ENCODE measurements at places on chromosomes 16 and 17. TPM values are rescaled to one million over a fixed set of nuclear protein-coding genes. Genes with fewer than 3 reads are reported as not detected.

Gene MAPT
- 37.7 TPM for total RNA-seq

Gene MPP2
- total RNA-seq = 17.1 TPM

Gene SUPT4H1
- 59.2 TPM for total RNA-seq

Gene CA7
- not detected for total RNA-seq

Gene TERB1
- total RNA-seq = not detected

Gene RGS11
- 12.5 TPM for total RNA-seq

Gene CDH8
- total RNA-seq = 0.19 TPM

Gene FBXW10
- total RNA-seq = 0.24 TPM

Gene DLX4
- total RNA-seq = not detected

Gene GLIS2
- 14.6 TPM for total RNA-seq

Gene HAS3
- total RNA-seq = 0.19 TPM

Gene USP6
- total RNA-seq = not detected

Gene BAIAP3
- 3.7 TPM for total RNA-seq

Gene PRSS33
- total RNA-seq = not detected

Gene KRTAP1-1
- not detected for total RNA-seq

Gene PNMT
- total RNA-seq = 7.1 TPM

Gene KRT36
- not detected for total RNA-seq

Gene TEKT3
- 0.43 TPM for total RNA-seq

Gene ADORA2B
- 0.46 TPM for total RNA-seq

Gene ABCC11
- total RNA-seq = not detected

Gene KRT12
- total RNA-seq = not detected

Gene OTOA
- not detected for total RNA-seq

Gene LCMT1
- total RNA-seq = 32.1 TPM

Gene FBXO39
- 0.13 TPM for total RNA-seq

Gene MT1A
- 2.3 TPM for total RNA-seq

Gene KRTAP3-2
- total RNA-seq = not detected

Gene TBC1D3D
- total RNA-seq = not detected

Gene GP1BA
- not detected for total RNA-seq

Gene SLC6A4
- 0.75 TPM for total RNA-seq

Gene WSCD1
- 11.2 TPM for total RNA-seq

Gene FGF11
- total RNA-seq = 9.8 TPM

Gene ATP6V0A1
- total RNA-seq = 29.9 TPM

Gene KRTAP9-2
- not detected for total RNA-seq

Gene FOXC2
- 1.4 TPM for total RNA-seq

Gene HSPB9
- 0.11 TPM for total RNA-seq

Gene FOXJ1
- not detected for total RNA-seq

Gene TRPV2
- total RNA-seq = 10.3 TPM

Gene CDRT15
- total RNA-seq = not detected

Gene SEPTIN12
- total RNA-seq = not detected

Gene PRAC1
- not detected for total RNA-seq

Gene BEAN1
- 1.4 TPM for total RNA-seq

Gene TBC1D3E
- total RNA-seq = not detected

Gene G6PC3
- 26.0 TPM for total RNA-seq

Gene CCL23
- total RNA-seq = not detected

Gene IRX5
- total RNA-seq = 11.6 TPM

Gene CSH1
- total RNA-seq = not detected

Gene PLCG2
- total RNA-seq = 7.2 TPM

Gene CCDC182
- not detected for total RNA-seq
